ENCODE measurements at places on chromosomes 2 and 18.

DNA sequence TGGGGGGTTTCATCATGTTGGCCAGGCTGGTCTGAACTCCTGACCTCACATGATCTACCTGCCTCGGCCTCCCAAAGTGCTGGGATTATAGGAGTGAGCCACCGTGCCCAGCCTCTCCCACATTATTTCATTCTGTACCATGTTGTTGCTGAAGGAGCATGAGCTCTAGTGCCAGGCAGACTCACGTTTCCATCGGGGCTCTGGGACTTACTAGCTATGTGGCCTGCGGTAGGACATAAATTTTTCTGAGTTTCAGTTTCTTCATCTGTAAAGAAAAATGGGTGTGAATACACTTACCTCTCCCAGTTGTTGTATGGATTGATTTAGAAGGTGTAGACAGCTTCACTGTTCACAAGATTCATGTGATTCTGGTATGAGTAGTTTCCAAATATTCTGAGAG is 30.8 kb upstream of the CCL20 start:
- DNase-seq, result no peak

GRCh38 chr2:41830600-41830999 is 217.2 kb upstream of the PKDCC start:
- DNase-seq, result no peak

DNA sequence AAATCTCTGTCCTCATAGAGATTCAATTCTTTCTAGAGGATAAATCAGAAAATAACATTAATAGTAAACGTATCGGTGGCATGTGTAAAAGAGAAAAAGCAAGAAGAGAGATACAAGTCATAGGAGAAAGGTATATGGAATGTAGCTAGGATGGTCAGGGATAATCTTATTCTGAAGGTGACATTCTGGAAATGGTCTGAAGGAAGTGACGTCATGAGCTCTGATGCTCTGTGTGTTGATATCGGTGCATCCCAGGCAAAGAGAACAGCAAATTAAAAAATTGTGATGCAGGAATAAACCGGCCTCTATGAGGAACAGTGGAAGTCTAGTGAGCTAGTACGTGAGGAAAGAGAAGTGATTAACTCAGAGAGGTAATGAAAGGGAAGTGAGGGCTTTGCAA is 1215.8 kb downstream of the CNTNAP5 start:
- no peak for DNase-seq

DNA sequence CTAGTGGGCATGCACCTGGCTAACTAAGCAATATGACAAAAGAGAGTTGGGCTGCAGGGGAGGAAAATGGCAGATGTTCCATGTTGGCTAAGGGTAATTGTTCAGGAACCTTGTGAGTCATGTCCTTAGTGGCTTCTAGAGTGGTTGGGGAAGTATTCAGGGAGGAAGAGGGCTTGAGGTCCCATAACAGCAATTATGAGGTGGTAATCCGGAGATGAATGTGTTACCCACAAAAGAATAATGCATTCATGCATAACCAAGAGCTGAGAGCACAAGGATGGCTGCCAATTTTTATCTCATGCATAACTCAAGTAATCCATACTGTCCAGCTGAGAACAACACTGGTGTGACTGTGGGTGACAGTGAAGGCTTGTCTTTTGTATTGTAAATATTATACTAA is 42.9 kb downstream of the TMEFF2 start:
- DNase-seq, result no peak

GRCh38 chr18:36247036-36247435 is 50.5 kb upstream of the FHOD3 start:
- no peak for DNase-seq

- DNase-seq, result no peak
These were observed 13.9 kb downstream of the RDH14 start for GRCh38 chr2:18546567-18546966.

Data from naive B cell (primary cell).